ENCODE measurements at places on chromosomes 6 and 20. TPM values are rescaled to one million over a fixed set of nuclear protein-coding genes. Genes with fewer than 3 reads are reported as not detected.

Gene SLC35F1
- not detected for total RNA-seq

Gene IL17A
- total RNA-seq = not detected

Gene GRM1
- total RNA-seq = not detected

Gene FOXA2
- not detected for total RNA-seq

Gene MOG
- total RNA-seq = not detected

Gene PSORS1C2
- not detected for total RNA-seq

Gene BPI
- not detected for total RNA-seq

- DNase-seq = no peak
Measured at GRCh38 chr6:34610819-34611477, 54.8 kb upstream of the SPDEF start.

- peak; percentile 74 for DNase-seq
Measured at GRCh38 chr6:107704347-107705013, 119.6 kb downstream of the SCML4 start.

GRCh38 chr20:46400828-46401477 lies 5.5 kb downstream of the ELMO2 start:
- peak; percentile 83 for DNase-seq

DNA sequence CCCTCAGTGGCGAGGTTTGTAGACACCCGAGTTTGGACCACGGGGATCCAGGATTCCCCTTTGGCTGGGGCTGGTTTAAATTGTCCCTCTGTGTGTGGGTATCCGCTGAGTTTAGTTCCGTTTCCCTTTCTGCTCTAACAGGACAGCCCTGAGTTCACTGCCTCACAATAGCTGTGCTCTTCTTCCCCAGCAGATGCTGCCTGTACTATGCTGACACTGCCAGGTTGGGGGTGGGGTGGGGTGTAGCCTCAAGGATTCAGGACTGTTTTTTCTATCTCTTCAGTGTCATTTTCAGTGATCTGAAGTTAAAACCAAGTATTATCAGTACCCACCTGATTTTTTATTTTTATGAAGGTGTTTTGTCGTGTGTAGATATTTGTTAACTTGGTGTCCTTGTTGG lies 655.0 kb downstream of the COL12A1 start:
- DNase-seq = no peak

- DNase-seq = peak; percentile 82
Measured at GRCh38 chr6:36129941-36130666, at the start of gene MAPK13. MAPK13 (plus strand) TSS chr6:36130513; CDS start chr6:36130583, 70 bp downstream.

- DNase-seq = no peak
Measured at GRCh38 chr6:117718895-117719294, 43.6 kb downstream of the NUS1 start.

GRCh38 chr20:47524015-47524784 lies 22.5 kb downstream of the NCOA3 start:
- no peak for DNase-seq

DNA sequence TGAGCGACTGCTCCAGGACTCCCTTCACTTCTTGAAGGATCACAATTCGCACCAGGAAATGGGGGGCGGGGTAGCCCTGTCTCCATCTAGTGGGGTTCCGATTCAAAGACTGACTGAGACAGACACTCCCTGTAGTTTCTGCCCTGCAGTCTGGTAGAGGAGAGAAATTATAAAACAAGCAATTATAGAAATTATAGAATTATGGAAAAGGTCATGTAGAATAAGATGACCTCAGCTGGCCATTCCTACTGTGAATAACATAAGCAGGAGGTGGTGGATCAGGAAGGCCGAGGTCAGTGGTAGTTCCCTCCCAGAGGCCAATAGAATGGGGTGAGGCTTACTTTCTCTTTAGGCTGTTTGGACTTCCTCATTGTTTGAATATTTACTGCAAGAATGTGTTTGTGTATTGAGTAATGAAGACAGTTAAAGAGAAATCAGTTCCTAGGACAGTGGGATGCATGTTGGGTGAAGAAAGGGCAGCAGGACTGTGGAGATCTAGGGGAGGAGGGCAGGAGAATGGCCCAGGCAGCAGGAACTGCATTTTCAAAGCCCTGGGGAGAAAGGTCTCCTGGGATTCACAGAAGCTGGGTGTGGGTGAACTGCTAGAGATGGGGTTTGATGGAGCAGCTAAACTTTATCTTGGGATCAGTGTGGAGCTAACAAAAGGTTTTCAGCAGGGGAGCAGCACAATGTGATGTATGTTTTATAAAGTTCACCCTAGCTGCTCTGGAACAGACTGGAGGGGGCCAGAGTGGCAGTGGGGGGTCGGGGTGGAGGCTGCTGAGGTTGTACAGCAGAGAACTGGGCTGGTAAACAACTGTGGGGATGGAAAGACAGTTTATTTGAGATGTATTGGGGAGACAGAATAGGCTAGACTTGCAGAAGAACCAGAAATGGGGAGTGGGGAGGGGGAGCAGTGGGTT lies 2.1 kb downstream of the ZNF341 start:
- DNase-seq = no peak

DNA sequence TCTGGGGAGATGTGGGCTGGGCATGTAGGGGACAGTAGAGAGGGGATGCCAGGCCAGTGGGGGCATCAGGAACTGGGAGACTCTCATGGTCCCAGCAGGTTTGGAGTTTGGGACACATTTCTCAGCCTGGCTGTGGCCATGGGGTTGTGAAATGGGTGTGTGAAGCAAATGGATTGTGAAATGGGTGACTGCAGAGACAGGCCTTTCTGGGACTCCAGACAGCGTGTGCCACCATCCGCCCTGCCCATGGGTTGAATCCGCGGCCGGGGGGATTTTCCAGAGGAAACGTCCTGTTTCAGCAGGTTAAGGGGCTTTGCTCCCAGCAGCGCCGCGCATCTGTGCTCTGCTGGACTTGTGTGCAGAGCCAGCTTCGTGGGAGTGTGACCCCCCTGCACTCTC lies 3.7 kb upstream of the PMEPA1 start:
- no peak for DNase-seq

GRCh38 chr6:145863366-145863765 lies 48.8 kb upstream of the FBXO30 start:
- DNase-seq = no peak

Measured in activated CD4-positive, alpha-beta T cell treated with anti-CD3 and anti-CD28 coated beads, Interleukin-2, amount 10 ng/mL, durations not matched to agents 24 days and 14 days (primary cell).